ENCODE measurements at places on chromosomes 12 and 14.
A peak's percentile ranks its signal among the peaks of the same experiment; 100 is the strongest.

- no peak for DNase-seq
These were observed 1092.8 kb upstream of the SEL1L start for GRCh38 chr14:82626156-82627066.

DNA sequence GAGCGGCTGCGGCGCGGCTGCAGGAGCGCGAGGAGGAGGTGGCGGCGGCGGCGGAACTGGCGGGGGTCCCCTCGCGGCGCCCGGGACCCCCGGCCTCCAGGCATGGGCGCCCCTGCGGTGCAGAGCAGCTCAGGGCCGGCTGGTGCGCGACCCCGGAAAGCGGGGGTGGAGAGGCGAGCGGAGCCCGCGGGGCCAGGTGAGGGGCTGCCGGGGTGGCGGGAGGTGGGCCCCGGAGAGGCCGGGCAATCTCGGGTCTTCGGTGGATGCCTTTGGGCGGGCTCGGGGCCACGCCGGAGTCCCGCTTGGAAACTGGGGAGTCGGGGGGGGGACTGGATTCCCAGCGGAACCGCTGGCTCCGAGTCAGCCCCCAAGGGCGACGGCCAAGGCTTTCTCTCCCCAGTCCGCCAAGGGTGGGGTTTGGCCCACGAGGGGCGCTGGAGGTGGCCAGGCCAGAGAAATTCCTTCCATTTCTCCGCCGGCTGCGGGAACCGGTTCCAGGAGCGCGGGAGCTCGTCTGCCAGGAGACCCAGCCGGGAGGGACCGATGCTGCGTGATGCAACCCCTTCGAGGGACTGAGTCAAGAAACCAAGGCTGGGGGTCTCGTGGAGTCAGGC is 13.9 kb upstream of the NR4A1 start:
- DNase-seq: no peak

DNA sequence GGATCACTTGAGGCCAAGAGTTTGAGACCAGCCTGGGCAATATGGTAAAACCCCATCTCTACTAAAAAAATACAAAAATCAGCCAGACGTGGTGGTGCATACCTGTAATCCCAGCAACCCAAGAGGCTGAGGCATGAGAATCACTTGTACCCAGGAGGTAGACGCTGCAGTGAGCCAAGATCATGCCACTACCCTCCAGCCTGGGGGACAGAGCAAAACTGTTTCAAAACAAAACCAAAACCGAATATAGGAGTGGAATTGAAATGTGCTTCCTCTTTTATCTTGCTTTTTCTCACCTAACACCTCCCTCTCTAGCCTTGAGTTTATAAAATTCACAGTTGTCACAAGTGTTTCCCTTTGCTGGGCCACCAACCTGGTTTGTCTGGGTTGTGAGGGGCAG is 181.9 kb downstream of the PAH start:
- no peak for DNase-seq

DNA sequence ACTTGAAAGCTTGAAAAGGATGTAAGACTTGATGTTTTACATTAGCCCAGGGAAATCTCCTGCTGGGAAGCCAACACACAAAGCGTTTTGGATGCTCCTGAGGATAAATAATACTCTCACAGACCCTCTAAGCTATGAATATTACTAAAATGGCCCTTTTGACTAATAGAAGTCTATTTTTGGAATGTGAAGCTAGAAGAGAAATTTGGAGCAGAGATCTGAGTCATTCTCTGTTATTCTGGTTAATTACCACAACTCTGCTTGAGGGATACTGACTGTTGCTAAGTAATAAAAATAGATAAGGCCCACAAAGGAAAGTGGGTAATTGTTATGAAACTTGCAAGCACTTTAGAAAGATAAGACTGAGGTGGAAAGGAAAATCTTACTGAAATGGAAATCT is 346.2 kb upstream of the STXBP6 start:
- no peak for DNase-seq

- DNase-seq: no peak
These were observed 1.6 kb downstream of the GSKIP start for GRCh38 chr14:96364962-96365361.

- no peak for DNase-seq
These were observed 216.7 kb downstream of the ACSS3 start for GRCh38 chr12:81294325-81295190.

DNA sequence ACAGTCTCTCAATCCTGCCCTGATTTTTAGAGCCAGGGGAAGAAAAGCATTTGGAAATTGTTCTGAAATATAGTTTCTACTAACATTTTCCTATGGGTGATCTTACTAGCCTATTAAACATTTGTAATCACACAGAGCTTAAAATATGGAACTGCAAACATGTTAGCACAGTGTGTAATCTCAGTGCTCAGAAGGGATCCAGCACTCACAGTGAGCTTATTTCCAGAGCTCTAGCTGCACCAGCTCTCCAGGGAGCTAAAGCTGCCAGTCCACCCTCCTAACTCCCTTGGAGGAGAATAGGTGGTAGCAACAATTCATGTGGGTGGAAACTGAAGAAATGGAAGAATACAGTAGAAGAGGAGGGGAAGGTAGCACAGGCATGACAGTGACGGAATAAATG is 64.9 kb upstream of the SYT1 start:
- DNase-seq: no peak

DNA sequence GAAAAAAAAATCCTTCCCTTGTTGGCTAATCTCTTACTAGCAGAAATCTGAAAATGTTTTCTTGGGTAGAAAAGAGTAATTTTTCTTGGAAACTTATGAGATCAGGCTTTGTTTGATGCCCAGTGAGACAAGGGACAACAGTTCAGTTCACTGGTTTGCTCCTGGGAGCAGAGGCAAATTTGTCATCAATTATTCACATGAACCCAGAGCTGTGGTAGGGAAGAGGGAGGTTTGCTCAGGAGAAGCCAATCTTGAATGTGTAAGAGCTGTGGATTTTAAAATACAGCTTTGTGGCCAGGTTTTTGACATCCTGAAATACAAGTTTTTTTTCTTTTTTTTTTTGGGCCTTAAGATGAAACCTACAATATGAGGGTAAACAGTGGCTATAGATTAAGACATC is 426.6 kb downstream of the ATP23 start:
- no peak for DNase-seq

DNA sequence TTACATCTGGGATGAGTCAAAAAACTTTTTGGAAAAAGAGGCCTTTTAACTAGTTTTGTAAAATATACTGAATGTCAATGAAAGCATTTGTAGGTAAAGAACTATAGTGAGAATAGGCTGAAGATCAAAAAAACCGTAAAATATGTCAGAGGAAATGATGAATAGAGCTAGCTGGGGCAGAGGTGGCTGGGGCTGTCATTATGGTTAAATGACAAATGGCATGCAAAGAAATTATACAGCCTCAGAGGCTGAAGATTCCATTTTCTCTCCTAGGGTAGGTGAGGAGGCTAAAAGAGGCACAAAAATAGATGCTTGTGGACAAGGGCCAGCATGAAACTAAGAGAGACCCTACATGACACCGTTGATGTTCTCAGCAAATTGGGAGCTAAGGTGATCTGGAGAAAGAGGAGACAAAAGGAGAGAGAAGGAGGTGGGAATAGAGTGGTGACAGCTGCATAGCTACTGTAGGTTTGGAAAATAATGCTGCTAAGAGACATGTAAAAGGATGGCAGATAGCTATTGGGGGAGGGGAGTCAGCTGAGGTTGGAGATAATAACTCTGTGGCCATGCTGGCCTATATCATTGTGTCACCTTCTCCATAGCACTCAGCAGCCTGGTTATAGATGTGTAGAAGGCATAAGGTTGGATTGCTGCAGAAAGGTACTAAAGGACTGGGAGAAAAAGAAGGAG is 63.8 kb downstream of the ABCC9 start:
- DNase-seq: no peak

- DNase-seq: no peak
These were observed 78.0 kb downstream of the TMEM260 start for GRCh38 chr14:56657604-56658003.

GRCh38 chr12:11763760-11764520 is 114.5 kb downstream of the ETV6 start:
- DNase-seq: peak; percentile 69

- DNase-seq: no peak
These were observed 697 bp upstream of the DNAJC14 start for GRCh38 chr12:55829967-55830600.

DNA sequence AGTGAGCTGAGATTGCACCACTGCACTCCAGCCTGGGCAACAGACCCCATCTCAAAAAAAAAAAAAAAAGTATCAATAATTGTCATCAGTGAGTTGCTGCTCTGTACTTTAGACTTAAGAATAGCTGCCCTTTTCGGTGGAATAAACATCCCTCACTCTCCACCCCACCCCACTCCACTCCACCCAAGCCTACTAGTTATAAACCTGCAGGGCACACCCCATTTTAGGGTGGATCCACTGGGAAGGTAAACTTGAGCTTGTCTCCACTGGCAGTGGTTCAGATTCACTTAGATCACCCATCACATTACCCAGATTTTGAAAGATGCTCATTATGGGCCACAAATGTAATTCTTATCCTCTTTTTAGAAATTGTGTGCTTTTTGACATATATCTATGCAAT is 106.4 kb downstream of the GPR135 start:
- no peak for DNase-seq

GRCh38 chr12:123723011-123723410 is 10.9 kb downstream of the ATP6V0A2 start:
- no peak for DNase-seq

- DNase-seq: no peak
These were observed 233.3 kb upstream of the TBX3 start for GRCh38 chr12:114917307-114917706.

DNA sequence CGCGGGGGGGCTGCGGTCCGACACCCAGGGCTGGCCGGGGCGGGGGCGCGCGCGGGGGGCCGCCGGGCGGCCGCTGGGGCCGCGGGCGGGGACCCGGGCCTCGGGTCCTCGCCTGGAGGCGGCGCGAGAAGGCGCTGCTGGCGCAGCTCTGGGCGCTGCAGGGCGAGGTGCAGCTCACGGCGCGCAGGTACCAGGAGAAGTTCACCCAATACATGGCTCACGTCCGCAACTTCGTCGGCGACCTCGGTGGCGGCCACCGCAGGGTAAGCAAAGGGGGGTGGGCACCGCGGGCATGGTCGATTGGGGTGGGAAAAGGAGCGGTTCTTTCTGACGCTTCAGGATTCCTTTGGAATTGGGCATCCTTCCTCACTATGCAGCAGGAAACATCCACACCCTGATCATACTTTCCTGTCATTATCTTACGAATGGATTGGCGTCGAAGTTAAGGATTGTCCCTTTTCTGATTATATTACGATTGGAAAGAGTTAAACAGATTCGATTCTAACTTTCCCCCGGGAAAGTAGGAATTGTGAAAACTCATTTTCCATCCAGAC is 798 bp downstream of the PDZRN4 start:
- DNase-seq: no peak

DNA sequence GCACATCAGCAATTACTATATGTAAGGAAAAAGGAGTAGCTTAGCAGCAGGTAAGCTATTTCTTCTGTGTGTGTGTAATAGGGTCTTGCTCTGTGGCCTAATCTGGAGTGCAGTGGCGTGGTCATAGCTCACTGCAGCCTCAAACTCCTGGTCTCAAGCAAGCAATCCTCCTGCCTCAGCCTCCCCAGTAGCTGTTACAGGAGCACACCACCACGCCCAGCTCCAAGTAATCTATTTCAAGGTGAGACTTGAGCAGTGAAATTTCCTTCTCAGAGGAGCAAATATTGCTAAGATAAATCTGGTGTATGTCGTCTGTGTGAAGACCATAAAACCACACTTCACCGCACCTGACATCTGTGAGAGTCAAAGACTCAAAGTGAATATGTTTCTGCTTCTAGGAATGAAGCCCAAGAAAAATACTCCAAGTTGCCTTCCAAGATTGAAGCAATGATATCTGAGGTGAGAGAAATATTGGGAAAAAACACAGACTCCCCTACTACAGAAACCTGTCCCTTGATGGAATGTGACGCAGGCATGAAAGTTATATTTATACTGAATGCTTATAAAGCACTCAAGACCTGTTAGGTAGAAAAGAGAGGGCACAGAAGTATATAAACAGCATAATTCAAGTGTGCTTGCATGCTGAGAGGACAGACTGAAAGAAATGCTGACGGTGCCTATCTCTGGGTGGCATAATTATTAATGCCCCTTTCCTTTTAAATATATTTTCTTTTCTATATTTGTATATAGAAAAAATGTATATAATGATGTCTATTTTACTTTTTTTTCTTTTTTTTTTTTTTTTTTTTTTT is 2.5 kb upstream of the SELPLG start:
- DNase-seq: no peak

- peak; percentile 19 for DNase-seq
These were observed 55.8 kb upstream of the OR6J1 start for GRCh38 chr14:22699801-22700564.

Data from Caki2 (cell line).